ENCODE measurements at places on chromosomes 7 and 10.

GRCh38 chr10:119278126-119278709 is 70.8 kb downstream of the GRK5 start:
- no peak for DNase-seq

GRCh38 chr7:132202541-132202940 is 373.7 kb downstream of the PLXNA4 start:
- no peak for DNase-seq

GRCh38 chr7:29484280-29484679 is 79.4 kb upstream of the PRR15 start:
- no peak for DNase-seq

DNA sequence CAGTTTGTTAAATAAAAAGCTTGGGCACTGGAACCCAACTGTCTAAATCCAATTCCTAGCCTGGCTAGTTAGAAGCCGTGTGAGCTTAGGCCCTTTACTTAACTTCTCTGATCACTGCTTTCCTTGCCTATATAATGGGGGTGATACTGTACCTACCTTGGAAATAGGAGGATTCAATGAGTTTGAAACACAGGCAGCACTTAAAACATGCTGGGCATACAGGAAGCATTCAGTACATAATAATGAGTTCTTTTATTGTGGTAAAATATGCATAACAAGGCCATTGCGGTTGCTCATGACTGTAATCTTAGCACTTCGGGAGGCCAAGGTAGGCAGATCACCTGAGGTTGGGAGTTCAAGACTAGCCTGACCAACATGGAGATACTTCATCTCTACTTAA is 47.4 kb upstream of the SEPHS1 start:
- DNase-seq: no peak

DNA sequence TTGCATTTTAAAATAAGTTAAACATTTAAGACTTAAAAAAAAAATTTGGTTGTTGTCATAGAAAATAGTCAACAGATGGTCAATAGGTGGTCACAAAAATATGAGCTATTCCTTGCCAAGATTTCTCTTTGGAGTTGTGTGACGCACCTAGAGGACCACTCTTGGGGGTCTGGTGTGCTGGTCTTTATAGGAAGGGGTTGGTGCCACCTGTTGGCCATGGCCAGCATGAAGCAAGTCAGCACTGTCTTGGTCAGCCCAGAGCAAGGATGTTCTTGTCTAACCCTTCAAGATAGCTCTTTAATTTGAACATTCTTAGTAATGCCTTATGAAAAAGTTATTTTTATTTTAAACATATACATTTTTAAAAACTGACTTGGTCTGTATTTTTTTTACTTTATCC is 267.9 kb upstream of the CNTNAP2 start:
- no peak for DNase-seq

GRCh38 chr10:34911661-34912205 is 96.6 kb upstream of the PARD3 start:
- DNase-seq: no peak

DNA sequence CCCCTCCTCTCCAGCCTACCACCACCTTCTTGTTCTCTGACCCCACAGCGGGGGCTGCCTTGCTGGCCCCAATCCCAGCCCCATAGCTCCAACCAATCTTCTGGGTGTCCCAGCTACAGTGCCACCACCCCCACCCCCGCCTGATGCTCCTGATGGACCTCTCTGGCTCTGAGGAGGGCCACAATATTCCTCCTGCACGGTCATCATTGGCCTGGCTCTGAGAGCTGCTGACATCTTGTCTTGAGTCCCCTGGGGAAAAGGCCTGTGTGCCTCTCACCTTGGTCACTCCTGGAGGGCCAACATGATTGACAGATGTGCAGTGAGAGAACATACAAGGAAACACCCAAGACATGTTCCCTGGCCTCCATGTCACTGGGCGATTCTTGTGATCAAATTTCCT is 7.6 kb downstream of the GDF2 start:
- no peak for DNase-seq

GRCh38 chr7:122546496-122546895 is 152.4 kb downstream of the RNF133 start:
- no peak for DNase-seq

Data from right hindlimb (tissue), 1 donor.